ENCODE measurements at places on chromosomes 16 and 17.

- peak; percentile 90 for DNase-seq
Observed at GRCh38 chr17:45149037-45149668, 878 bp downstream of the HEXIM1 start.

- DNase-seq, result peak; percentile 95
Observed at GRCh38 chr17:50151937-50152547, 1.6 kb upstream of the PPP1R9B start.

GRCh38 chr16:69794486-69794885 lies 32.4 kb downstream of the WWP2 start:
- DNase-seq, result no peak

DNA sequence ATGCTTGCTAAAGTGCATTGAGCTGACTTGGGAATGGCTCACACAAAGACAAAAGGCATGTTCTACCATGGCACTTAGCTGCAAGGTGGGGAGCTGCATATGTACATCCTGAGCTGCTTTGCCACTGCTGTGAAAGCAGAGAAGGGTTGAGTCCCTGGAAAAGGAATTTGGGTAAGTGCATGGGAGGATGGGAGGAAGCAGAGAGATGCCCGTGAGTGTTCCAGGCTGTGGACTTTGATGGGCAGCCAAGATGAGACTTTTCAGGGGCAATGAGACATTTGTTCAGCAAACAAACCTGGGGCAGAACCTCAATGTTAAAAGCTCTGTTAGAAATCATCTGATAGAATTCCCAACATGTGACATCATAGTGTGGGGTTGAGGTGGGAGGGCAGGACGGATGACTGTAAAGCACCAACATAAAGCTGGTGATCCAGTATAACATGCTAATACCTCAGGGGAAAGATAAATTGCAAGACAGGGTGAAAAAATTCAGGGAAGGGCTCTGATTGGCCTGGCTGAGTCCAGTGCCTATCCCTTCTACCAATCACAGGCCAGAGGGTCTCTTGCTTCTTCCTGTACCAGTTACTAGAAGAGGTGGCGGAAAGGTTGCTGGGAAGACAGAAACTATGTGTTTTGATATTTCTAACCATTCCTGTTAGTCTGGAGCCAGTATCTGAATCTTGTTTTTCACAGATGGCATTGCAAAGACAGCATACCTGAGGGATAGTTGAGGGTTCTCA lies 163.2 kb downstream of the UTP18 start:
- DNase-seq, result no peak

DNA sequence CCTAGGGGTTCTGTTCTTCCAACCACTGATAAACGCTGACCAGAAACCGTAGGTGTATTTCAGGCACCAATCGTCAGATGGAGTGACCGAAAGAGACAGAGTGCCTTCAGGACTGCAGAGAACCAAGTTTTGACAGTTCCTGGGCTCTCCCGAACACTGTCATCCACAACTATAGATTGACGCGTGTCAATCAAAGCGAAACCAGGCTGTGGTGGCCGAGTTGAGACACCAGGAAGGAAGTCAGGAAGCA lies 11.9 kb upstream of the AURKB start:
- DNase-seq, result no peak

- DNase-seq, result no peak
Observed at GRCh38 chr16:57391300-57391699, 13.3 kb upstream of the CCL17 start.

- no peak for DNase-seq
Observed at GRCh38 chr16:73071131-73071940, 23.4 kb upstream of the ZFHX3 start.

GRCh38 chr16:14427371-14427948 lies 202.6 kb downstream of the PARN start:
- DNase-seq, result no peak

DNA sequence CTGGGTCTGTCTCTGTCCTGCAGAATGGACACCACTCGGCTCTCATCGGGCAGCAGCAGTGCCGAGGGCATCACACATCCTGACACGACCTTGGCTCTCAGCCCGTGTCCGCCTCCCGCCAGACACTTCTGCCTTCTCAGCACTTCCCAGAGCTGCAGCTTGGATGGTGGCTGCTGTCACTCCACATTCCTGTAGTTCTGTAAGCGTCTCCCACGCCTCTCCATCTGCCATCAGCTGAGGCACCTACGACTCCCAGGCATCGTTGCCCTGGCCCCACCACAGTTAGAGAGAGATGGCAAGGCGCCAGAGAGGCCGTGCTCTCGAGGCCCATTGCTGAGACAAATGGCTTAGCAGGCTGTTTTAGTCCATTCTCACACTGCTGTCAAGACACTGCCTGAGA lies 195.9 kb upstream of the CHMP6 start:
- DNase-seq, result peak; percentile 68

DNA sequence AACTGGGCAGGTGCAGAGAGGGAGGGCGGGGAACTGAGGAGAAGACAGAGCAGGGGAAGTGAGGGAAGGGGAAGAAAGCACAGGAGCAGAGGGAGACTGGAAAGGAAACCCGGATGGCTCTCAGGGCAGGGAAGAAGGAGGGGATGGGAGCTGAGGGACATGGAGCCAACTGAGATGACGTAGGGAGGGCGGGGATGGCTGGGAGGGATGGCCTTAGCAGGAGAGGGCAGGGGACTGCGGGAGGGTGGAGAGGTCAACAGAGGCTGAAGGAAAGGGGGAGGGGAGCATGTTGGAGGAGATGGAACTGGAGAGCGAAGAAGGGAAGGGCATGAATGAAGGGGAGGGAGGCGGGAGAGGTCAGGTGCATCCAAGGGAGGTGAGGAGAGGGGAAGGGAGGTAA lies 81.9 kb downstream of the KCNJ12 start:
- no peak for DNase-seq

GRCh38 chr16:69131839-69132423 lies 457 bp downstream of the CHTF8 start:
- DNase-seq, result peak; percentile 51

DNA sequence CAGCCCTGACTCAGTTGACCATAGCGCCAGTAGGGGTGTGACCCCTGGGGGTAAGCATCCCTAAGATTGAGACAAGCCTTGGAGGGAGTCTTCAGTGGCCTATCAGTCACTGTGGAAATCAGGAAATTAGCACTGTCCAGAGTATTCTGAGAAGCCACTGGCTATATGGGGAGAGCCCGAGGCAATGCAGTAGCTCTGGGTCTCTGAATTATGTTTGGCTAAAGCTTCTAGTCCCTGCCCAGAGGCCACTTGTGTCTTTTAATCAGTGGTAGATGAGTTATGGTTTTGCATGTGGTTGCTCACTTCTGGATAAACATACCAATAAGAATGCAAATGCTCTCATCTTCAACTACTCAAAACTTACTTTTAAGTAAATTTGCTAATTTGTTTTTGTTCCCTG lies 100.6 kb upstream of the TOX3 start:
- DNase-seq, result no peak

GRCh38 chr17:46869296-46869695 lies 17.9 kb downstream of the WNT9B start:
- DNase-seq, result no peak

GRCh38 chr17:77006971-77007649 lies 133.7 kb upstream of the SEC14L1 start:
- no peak for DNase-seq

DNA sequence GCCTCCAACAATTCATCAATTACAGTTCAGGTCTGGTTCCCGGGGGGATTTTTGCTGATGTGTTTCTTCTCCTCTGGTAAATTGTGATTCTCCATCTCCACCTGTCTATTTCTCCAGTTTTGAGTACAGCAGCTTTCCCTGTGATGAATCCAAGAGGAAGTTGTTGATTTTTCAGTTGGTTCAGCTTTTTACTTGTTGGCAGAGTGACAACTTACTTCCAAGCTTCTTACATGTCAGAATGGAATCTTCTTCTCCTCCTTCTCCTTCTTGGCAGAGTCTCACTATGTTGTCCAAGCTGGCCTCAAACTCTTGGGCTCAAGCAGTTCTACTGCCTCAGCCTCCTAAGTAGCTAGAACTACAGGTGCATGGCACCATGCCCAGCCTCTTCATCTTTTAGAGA lies 33.4 kb upstream of the TMEM92 start:
- no peak for DNase-seq

DNA sequence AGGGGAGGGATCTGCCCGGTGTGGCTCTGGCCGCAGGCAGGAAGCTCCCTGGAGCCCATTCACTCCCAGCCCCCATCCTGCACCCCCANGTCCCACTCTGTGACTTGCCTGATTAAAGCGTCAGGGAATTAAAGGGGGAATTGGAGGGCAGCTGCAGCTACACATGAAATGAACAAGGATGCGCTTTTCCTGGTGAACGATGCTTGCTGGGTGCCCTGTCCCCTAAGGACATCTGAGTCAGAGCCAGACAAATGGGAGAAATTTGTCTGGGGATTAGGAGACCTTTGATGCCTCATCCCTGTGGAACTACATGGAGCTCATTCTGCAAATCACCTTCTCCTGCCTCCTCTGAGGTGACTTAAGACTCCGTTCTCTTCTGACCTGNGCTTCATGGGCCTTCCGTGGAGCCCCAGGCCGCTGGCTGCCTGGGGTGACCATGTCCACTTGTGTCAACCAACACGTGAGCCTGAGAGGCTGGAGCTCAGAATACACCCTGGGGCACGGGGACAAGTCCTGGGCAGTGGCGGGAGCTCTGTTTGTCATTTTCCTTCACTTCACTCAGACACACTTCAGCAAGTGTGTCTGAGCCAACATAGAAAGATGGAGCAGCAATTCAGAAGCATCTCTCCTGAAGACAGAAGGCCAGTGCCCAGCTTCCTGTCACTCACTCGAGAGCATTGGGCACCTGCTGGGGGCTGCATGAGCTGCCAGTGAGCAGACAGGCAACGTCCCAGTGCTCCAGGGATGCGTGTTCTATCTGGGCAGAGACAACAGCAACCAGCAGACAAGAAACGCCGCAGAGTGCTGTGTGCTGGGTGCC lies 54.1 kb downstream of the METRNL start:
- no peak for DNase-seq

- peak; percentile 36 for DNase-seq
Observed at GRCh38 chr17:44314869-44315661, 6.7 kb downstream of the RUNDC3A start.

DNA sequence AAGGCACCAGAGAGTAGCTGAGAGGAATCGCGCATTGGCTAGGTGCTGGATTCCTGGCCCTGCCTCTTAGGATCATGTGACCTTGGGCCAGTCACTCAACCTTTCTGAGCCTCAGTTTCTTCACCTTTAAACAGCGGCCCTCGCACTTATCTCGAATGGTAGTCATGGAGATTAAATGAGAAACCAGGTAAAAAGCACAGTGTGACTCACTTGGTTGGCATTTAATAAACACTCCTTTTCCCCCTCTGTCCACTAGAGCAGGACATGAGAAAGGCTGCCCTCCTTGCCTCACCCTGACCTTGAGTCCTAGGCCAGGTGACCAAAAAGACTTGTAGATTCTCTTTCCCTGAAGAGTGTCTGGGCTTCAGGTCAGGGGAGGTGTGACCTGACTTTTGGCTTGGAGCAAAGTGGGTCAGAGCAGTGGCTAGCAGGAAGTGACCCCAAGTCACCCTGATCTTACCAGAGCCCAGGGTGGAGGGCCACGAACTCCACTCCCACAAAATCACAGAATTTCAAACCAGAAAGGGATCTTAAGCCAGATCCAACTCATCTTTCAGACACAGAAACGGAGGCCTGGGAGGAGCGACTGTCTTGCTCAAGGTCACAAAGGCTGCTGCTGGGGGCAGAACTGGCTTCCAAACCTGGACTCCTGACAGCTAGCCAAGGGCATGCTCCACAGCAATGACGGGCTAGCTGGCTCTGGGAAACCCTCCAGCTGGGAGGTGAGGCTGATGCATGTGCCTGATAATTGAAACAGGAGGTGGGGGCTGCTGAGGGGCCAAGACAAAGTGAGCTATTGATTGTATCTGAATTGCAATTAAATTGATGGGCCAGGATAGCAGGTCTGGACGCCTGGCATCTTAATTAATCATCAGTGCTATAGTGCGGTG lies 65.2 kb downstream of the PIPOX start:
- no peak for DNase-seq

GRCh38 chr17:36495076-36495578 lies 8.6 kb downstream of the ZNHIT3 start:
- no peak for DNase-seq

- DNase-seq, result no peak
Observed at GRCh38 chr17:71003736-71004135, 834.4 kb downstream of the KCNJ2 start.

- no peak for DNase-seq
Observed at GRCh38 chr17:64091571-64091970, 38.4 kb downstream of the ERN1 start.

GRCh38 chr16:18984435-18985005 lies 786 bp downstream of the TMC7 start:
- no peak for DNase-seq

DNA sequence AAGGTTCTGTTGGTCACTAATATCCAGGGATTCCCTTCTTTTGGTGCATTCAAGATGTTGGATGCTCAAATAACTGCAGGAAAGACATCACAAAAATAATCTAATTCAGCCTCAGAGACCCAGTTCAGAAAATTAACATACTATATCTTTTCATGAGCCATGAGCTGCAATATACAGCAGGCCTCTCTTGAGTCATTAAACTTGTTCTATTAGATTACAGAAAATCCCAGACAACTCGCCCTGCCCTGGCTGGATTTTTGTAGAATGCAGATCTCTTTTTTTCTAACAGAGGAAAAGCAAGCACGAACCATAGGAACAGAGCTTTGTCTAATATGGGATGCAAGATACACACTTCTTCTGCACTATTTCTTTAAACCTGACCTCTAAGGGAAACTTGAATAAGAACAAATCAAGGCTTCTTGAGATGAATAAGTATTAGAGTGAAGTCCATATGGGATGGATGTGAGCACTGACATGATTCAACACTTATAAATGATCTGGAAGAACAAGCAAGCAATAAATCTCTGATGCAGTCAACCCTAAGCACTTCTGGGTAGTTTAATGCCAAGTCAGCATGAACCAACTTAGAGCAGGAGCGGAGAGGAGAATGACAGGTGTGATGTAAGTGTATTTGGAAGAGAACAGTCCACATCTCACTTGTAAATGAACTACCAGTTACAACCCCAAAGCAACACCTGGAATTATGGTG lies 70.7 kb upstream of the GNAO1 start:
- no peak for DNase-seq

GRCh38 chr16:1101133-1101532 lies 5.1 kb upstream of the C1QTNF8 start:
- DNase-seq, result no peak

DNA sequence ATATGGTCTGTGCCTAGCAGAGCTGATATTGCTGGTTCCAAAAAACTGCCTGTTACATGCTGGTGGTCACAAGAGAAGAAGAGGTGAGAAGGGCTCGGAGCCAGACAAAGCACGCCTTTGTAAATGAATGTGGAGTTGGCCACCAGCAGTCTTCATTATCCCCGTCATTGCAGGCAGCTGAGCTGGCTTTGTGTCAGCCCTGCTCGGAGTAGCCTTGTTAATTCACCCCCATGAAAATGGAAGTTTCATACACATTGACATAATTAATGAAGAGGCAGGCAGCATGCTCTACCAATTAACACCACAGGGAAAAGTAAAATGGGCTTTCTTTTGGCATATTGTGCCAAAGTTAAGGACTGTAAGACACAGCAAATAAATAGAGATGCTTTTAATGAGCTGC lies 113.7 kb upstream of the RBFOX1 start:
- no peak for DNase-seq

DNA sequence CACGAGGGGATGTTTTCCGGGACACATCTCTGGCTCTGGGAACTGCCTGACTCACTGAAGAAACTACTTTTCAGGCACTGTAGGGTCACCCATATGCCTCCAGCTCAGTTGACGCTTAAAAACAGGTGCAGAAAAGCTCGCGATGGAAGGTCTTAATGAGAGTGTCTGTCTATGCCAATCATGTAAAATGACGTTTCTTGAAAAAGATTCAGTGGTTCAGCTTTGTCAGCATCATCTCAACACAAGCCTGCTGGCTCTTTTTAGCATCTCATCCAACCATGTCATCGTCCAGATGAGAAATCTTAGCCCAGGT lies 27.5 kb downstream of the OR1D5 start:
- DNase-seq, result no peak
